Activated CD8-positive, alpha-beta memory T cell treated with anti-CD3 and anti-CD28 coated beads, Interleukin-2, amount 10 ng/mL, durations not matched to agents 7 days and 5 days (primary cell): ENCODE measurements at places on chromosomes 5 and 9.
A peak's percentile ranks its signal among the peaks of the same experiment; 100 is the strongest.

- DNase-seq, result no peak
Measured at GRCh38 chr9:14383294-14383693, 69.4 kb upstream of the NFIB start.

DNA sequence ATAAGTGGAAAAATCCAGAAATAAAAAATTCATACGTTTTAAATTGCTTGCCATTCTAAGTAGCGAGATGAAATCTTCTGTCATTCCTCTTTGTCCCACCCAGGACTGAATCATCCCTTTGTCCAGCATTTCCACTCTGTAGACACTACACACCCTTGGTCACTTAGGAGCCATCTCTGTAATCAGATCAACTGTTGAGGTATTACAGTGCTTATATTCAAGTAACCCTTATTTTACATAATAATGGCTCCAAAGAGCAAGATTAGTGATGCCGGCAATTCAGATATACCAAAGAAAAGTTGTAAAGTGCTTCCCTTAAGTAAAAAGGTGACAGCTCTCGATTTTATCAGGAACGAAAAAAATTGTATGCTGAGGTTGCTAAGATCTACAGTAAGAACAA is 60.4 kb downstream of the TRIM36 start:
- no peak for DNase-seq

GRCh38 chr5:165258197-165258771 is 1752.9 kb downstream of the MAT2B start:
- DNase-seq, result no peak

- DNase-seq, result no peak
Measured at GRCh38 chr5:120703918-120704587, 240.0 kb downstream of the PRR16 start.

GRCh38 chr9:124254261-124254682 is 3.5 kb upstream of the NEK6 start:
- peak; percentile 74 for DNase-seq

DNA sequence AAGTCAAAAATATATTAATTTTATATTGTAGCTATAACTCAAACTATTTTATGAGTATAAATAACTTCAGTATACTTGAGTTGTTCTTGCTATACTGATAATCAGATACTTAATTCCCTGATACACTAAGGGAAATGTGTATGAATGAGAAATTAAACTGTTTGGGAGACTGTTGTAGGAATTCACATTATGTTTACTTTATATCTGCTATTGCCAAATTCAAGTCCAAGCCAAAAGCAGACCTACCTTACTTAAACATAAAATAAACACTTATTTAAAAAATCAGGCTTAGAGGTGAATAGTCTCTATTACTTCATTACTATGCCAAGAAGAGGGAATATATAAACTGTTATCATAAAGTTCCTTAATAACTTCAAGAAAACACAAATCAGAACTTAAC is 13.2 kb downstream of the NR3C1 start:
- DNase-seq, result no peak
